ENCODE measurements at places on chromosomes 6 and 20.

DNA sequence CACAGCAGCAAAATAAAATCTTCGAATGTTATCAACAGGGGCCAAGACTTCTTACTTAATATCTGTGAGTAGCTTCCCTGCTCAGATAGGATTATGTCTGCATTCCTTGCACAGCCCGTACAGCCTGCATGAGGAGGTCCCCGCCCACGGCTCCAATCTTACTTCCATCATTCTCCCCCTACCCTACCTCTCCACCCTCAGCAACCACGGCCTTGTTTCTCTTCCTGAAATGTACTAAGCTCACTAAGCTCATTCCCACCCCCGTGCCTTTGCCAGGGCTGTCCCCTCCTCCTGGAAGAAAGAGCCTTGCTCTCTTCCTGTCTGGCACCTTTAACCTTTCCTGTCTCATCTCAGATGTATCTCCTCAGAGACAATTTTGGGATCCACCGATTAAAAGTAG lies 120.4 kb downstream of the BCAS1 start:
- H3K27ac ChIP-seq: no peak overlapping the region
- no peaks in the 10 kb centered on the region for H3K36me3 ChIP-seq
- no peak overlapping the region for H3K4me3 ChIP-seq
- H3K4me1 ChIP-seq: no peaks in the 10 kb centered on the region
- DNase-seq: no peak

- H3K27me3 ChIP-seq: no peaks in the 10 kb centered on the region
- H3K4me3 ChIP-seq: no peak overlapping the region
- H3K36me3 ChIP-seq: no peaks in the 10 kb centered on the region
- DNase-seq: no peak
Measured at GRCh38 chr6:126909493-126909892, 209.0 kb upstream of the RSPO3 start.

DNA sequence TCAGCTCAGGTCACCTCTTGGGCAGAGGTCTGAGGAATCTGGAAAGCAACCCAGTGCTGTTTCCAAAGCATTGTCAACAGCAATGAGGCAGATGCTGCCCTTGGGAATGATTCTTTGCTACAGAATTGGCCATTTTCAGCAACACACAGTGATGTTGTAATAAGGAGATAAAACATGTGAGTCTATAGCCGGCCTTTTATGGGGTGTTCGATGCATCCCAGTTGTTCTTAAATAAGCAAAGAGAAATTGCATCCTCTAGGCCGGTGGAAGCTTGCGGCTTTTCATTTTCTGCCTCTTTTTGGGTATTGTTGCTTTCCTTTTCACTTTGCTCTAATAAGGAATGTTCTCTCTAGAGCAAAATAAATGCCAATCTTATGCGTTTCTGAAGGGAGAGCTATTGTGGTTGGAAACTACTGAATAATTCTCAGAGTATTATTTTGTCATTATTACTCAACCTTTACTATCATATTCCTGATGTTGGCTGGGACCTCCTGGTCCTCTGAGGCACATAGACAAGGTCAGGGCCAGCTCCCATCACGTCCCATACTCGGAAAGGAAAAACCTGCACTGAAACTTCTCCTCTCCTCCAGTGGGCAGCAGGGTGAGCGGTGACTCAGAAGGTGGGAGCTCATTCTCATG lies 214.2 kb downstream of the CDH26 start:
- no peaks in the 10 kb centered on the region for H3K4me1 ChIP-seq
- H3K4me3 ChIP-seq: no peak overlapping the region
- H3K27ac ChIP-seq: no peak overlapping the region
- no peak for DNase-seq

DNA sequence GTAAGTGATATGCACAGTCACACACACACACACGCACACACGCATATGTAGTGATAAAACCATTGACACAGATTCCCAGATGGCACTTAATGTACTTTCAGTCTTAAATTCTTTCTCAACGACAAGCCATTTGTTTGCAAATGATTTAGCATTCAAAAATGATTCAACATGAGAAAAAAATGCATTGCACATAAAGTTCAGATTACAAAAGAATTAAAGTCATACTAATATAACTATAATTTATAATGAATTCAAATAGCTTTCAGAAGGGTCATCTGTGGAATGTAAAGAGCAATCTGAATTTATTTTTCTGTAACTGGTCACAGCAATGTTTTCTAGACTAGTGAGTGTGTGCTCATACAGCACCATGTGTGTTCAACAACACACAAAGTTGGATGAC lies 521.6 kb upstream of the ZNF337 start:
- H3K27me3 ChIP-seq: no peaks in the 10 kb centered on the region
- no peak for DNase-seq
- no peak overlapping the region for H3K27ac ChIP-seq
- H3K4me3 ChIP-seq: no peak overlapping the region

DNA sequence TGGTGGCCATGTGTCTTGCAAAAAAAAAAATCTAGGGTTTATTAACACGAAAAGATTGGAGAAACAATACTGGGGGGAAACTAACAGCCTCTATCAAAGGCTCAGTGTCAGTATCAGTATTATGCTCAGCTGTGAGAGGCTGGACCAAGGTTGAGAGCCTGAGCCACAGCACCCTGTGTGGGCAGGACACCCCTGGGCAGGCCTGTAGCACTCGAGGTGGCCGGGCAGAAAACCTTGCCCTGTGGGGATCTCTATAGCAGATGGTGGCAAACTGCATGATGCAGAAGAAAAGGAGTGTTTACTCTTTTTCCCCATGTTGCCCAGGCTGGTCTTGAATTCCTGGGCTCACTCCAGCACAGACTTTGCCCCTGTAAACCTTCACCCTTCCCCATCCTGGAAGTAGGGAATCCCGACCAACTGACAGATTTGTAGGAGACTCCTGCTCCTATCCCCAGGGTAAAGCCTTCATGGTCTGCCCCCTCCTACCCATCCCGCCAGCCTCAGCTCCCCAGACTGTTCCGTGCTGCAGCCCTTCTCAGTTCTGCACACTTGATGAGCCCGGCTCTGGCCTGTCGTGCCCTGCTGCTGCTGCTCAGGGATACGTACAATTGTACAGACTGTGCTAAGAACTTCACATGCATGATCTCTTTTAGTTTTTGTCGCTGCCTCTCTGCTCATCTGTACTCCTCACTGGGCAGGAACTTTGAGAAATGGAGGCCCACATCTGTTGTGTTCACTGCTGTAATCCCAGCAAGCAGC lies 8.0 kb upstream of the KIFC1 start:
- no peaks in the 10 kb centered on the region for H3K36me3 ChIP-seq
- no peak for DNase-seq
- H3K4me3 ChIP-seq: no peak overlapping the region
- H3K4me1 ChIP-seq: no peaks in the 10 kb centered on the region

DNA sequence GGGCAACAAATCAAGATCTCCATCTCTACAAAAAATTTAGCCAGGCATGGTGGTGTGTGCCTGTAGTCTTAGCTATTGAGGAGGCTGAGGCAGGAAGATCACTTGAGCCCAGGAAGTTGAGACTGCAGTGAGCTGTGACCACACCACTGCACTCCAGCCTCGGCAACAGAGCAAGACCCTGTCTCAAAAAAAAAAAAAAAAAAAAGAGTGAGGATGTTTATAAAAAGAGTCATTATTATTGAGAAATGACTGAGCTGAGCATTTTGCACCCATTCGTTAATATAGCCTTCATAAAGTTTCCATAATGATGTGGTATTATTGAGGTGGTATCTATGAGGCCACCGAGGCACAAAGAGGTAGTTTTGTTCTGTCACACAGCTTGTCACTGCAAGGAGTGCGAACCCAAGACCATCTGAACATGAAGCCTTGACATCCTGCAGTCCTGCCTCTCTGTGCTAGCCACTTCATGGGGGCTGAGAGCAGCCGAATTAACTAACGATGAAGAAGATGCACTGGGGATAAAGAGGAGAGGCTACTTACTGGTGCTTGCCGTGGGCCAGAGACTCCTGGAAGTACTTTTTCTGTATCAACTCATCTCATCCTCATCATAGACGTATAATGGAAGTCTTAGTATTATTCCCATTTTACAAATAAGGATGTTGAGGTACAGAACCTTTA lies 175.5 kb downstream of the BCAS1 start:
- no peak overlapping the region for H3K27ac ChIP-seq
- DNase-seq: no peak
- H3K4me3 ChIP-seq: no peak overlapping the region
- H3K27me3 ChIP-seq: no peaks in the 10 kb centered on the region
- no peaks in the 10 kb centered on the region for H3K36me3 ChIP-seq

DNA sequence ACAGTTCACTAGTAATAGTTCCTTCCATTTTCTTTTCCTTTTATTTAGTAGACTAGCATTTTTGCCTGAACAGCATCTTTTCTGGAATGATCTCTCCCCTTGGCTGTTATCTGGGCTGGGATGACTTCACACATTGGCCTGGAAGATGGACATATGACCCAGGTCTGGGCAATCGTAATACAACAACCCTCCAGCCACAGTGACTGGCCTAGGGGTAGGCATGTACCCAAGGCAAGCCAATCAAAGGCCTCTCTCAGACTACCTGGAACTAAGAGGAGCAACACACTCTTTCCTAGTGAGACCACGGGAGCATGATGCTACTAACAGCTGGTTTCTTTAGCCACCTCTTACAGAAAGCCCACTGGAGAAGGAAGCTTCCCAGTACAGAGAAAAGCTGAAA lies 252.2 kb downstream of the GMPR start:
- H3K27me3 ChIP-seq: no peaks in the 10 kb centered on the region
- no peaks in the 10 kb centered on the region for H3K4me1 ChIP-seq
- H3K27ac ChIP-seq: no peak overlapping the region
- no peak overlapping the region for H3K4me3 ChIP-seq
- no peak for DNase-seq

DNA sequence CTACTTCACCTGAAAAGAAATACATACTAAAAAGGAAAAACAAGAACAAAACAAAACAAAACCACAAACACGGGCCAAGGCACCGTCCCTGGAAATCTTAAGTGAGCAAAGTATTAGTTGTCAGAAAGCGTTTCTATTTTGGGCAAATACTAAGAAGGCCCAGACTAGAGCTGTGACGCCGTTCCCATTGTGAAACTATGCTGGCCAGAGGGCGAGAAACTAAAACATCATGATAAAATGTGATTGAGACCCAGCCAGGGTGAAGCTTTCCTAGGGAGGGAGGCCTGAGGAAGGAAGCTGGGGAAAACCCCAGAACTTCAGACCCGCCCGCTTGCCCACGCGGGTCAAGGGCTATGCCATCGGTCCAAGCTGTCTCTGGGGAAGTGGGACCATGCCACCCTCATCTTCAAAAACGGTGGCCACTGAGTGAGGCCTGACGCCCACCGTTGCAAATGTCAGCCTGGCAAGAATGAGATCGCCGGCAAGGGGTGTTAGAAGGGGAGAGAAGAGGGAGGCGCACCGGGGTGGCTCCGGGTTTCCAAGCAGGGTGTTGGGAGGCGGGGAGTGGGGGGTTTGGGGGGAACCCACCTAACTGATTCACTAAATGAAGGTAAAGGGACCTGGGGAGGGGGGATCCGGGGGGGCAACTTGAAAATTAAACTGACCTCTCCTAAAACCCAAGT lies 1950.9 kb upstream of the DEFB115 start:
- DNase-seq: no peak
- H3K36me3 ChIP-seq: no peaks in the 10 kb centered on the region
- H3K27ac ChIP-seq: no peak overlapping the region

GRCh38 chr6:75205776-75206575 lies at the start of gene COL12A1:
Gene COL12A1 (minus strand): TSS chr6:75206053. CDS start chr6:75202792, 3,261 bp downstream.
- peak; percentile 96 for DNase-seq
- no peaks in the 10 kb centered on the region for H3K4me1 ChIP-seq
- no peaks in the 10 kb centered on the region for H3K27me3 ChIP-seq
- H3K4me3 ChIP-seq: peak within 1 kb of the TSS; percentile 43
